ENCODE measurements at places on chromosomes 7 and 10.

- DNase-seq = no peak
Measured at GRCh38 chr7:114588506-114588905, 173.9 kb downstream of the FOXP2 start.

- no peak for DNase-seq
Measured at GRCh38 chr7:82179311-82179710, 264.3 kb downstream of the CACNA2D1 start.

DNA sequence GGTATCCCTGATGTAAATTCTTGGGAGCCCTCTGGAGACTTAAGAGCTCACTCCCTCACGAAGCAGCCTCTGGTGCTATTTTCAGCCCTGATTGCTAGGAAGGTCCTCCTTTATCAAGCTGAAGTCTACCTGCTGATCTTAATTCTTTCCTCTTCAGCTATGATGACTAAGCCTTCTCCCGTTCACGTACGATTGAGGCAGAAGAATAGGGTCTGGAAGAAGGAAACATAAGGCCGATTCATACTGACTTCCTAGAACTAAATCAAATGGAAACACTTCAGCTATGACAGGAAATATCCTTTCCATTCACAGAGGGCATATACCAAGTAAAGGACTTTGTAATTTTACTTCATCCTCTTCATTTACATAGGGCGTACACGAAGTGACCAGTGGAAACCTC is 107.0 kb downstream of the CPXM2 start:
- no peak for DNase-seq

DNA sequence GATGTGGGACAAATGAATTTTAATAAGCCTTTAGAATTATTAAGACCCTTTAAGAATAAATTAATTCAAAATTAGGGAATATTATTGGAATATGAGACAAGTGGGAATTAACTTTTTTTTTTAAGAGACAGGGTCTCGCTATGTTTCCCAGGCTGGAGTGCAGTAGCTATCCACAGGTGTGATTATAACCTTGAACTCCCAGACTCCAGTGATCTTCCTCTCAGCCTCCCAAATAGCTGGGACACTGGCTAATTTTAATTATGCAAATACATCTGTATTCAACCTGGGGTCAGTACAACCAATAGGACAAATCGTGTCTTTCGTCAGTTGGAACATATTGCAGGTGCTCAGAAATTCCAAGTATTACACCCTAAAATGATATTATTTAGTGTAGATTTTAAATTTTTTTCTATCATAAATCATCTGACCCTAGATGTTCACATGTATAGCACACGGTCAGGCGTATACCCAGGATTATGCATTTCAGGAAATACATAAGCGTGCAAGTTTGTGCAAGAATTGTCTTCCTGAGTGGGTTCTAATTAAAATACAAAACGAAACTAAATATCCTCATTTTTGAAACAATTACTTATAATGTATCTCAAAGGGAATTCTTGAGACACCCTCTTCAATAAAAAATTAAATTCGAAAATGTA is 1.2 kb downstream of the NT5C3A start:
- DNase-seq = no peak

GRCh38 chr10:93977442-93977841 is 16.3 kb upstream of the PLCE1 start:
- DNase-seq = no peak

- peak; percentile 43 for DNase-seq
Measured at GRCh38 chr10:135132-135600, at the start of gene ZMYND11. Gene ZMYND11, plus strand, starts transcription at chr10:135455. Its CDS starts 44,558 bp downstream, at chr10:180013.

DNA sequence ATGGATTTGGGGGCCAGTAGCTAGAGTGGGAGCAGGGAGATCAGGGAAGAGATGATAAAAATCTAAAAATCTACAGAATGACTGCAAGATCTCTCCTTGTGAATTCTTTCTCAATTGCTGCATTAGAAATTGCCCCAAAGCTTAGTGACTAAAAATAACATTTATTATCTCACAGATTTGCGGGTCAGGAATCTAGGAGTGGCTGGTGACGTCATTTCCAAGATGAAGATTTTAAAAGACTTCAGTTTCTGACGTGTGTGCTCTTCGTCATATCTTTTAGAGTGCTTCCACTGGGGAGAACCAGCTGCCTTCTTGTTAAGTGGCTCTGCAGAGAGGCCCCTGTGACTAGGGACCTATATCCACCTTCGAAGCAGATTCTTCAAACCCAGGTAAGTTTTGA is 112.6 kb downstream of the DGKI start:
- no peak for DNase-seq

- DNase-seq = no peak
Measured at GRCh38 chr10:37314350-37314749, 189.0 kb downstream of the ANKRD30A start.

- DNase-seq = peak; percentile 37
Measured at GRCh38 chr10:93376372-93377293, 105.5 kb downstream of the MYOF start.

DNA sequence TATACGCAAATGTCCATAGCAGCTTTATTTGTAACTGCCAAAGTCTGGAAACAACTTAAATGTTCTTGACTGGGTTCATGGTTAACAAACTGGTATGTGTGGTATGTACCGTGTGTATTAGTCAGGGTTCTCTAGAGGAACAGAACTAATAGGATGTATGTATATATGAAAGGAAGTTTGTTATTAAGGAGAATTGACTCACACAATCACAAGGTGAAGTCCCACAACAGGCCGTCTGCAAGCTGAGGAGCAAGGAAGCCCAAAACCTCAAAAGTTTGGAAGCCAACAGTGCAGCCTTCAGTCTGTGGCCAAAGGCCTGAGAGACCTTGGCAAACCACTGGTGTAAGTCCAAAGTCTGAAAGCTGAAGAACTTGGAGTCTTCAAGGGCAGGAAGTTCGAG is 66.8 kb downstream of the TMEM168 start:
- DNase-seq = no peak

GRCh38 chr7:128454808-128455542 is 703 bp upstream of the HILPDA start:
- no peak for DNase-seq

GRCh38 chr7:14839307-14839706 is 63.2 kb downstream of the DGKB start:
- DNase-seq = no peak

DNA sequence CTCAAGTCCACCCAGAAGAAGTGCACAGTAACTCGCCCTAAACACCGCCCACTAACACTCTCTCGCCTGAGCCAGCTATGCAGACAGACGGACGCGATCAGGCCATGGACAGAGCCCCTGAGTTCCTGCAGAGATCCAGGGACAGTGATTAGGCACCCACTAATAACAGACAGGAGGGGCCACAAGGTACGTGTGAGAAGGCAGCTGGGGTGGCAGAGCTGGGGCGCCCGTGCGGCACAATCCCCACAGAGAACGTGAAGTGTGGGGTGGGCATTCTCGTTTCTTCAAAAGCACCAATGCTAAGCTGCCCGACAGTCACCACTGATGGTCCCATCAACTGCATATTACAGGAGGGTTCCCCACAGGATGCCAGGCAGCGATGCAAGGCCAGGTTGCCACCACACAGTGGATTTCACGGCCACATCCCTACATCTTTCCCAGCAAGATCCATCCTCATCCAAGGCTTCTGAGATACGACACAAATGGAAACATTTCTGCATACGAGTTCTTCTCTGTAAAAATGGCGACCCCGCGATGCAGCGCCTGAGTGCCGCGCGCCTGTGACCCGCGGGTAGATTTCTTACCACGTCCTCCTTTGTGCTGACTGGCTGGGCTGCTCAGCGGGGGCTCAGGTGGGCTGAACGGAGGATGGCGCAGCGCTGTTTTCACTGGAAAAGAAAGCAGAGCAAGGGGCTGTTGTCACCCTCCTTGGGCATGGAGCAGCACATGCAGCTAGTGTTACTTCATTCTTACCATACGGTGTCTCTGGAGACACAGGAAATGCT is 237.5 kb downstream of the TNS3 start:
- DNase-seq = no peak

GRCh38 chr10:47035171-47035818 is 124.1 kb downstream of the PTPN20 start:
- no peak for DNase-seq

GRCh38 chr10:8360814-8361509 is 306.5 kb downstream of the GATA3 start:
- DNase-seq = no peak

- no peak for DNase-seq
Measured at GRCh38 chr10:29896053-29896452, 163.3 kb downstream of the JCAD start.

DNA sequence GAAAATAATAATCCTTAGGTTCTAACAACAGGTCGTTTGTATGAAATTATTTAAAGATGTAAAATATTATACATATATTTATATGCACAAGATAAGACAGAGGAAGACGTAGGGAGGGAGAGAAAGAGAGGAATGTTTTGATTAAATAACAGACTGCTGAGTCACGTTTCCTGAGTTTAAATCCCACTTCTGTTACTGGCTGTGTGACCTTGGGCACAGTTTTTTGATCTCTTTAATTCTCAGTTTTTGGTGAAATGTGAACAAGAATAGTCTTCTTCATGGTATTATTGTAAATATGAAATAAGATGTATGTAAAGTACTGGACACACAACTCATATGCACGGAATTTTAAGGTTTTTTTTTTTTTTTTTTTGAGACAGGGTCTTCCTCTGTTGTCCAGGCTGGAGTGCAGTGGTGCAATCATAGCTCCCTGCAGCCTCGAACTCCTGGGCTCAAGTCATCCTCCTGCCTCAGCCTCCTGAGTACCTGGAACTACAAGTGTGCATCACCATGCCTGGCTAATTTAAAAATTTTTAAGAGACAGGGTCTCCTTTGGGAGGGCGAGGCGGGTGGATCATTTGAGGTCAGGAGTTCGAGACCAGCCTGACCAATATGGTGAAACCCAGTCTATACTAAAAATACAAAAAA is 42.6 kb downstream of the BAMBI start:
- DNase-seq = no peak

DNA sequence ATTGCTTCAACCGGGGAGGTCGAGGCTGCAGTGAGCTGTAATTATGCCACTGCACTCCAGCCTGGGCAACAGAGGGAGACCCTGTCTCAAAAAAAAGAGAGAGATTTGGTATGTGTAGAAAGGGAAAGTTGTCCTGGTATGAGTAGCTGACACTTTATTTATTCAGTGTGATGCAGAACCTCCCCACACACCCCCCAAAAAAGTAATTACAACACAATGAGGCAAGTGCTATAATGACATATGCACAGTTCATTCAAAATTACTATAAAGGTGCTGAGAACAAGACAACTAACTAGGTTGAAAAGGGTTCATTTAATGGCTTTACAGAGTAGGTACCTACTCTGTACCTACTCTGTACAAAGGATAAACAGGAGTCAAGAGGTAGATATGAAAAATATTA is 80.2 kb downstream of the PDSS1 start:
- no peak for DNase-seq

- DNase-seq = no peak
Measured at GRCh38 chr7:116766881-116767280, 94.9 kb downstream of the MET start.

DNA sequence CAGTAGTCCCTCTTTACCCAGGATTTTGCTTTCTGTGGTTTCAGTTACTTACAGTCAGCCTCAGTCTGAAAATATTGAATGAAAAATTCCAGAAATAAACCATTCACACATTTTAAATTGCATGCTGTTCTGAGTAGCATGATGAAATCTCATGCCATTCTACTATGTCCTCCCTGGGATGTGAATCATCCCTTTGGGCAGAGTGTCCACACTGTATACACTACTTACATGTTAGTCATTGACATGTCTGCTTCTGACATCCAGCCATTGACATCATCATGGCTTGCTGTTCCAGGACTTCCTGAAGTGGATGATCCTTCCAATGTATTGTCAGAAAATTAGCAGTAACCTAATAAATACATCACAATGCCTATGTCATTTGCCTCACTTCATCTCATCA is 34.6 kb upstream of the MALRD1 start:
- DNase-seq = no peak

- peak; percentile 87 for DNase-seq
Measured at GRCh38 chr10:118241229-118242137, 100.6 kb downstream of the FAM204A start.

GRCh38 chr7:105581066-105581811 is at the start of gene EFCAB10:
Gene EFCAB10, minus strand, starts transcription at chr7:105581493. Its CDS starts 30 bp downstream, at chr7:105581463.
- DNase-seq = peak; percentile 80

GRCh38 chr10:31921031-31921430 is 7.6 kb downstream of the ARHGAP12 start:
- DNase-seq = no peak

DNA sequence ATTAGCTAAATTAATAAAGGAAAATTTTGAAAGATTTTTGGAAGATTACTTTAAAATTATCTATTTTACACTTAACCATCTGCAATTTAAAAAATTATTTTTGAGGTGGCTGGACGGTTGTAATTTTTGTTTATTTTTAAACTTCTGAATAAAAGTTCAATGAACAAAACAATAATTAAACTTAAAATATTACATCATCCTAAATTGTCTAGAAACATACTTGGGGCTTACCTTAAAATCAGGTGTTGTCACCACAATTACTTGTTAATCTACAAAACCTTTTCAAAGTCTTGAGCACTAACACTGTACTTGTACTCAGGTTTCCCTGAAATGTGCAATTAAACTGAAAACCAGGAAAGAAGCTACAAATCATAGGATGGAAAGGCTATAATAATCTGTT is 328.3 kb downstream of the NXPH1 start:
- no peak for DNase-seq

DNA sequence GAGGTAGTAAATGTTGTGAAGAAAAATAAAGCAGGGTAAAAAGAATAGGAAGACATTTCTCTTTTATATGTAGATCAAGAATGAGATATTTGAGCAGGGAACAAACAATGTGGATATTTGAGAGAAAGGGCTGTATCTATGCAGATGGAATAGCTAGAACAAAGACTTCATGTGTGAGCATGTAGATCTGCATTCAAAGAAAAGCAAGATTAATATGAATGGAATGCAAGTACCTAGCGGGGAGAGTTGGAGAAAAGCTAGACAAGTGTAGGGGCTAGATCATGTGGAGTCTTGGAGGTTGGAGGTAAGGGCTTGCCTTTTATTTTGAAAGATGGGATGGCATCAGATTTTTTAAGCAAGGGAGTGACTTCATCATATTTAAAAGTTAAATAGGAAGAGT is 27.1 kb downstream of the SHOC2 start:
- DNase-seq = no peak

DNA sequence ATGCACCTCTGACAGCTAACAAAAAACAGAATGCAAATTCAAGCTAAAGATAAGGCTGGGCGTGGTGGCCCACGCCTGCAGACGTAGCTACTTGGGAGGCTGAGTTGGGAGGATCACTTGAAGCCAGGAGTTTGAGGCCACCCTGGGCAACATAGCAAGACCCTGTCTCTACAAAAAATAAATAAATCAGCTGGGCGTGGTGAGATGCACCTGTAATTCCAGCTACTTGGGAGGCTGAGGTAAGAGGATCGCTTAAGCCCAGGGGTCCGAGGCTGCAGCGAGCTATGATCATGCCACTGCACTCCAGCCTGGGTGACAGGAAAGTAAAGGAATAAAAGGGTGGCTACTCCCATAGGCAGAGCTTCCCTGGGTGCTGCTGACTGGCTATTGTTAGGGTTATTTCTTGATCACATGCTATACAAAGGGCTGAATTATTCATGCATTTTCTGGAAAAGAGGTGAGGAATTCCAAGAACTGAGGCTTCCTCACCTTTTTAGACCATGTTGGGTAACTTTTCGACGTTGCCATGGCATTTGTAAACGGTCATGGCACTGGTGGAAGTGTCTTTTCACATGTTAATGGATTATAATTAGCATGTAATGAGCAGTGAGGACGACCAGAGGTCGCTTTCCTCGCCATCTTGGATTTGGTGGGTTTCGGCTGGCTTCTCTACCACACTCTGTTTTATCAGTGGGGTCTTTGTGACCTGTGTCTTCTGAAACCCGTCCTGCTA is 6.9 kb upstream of the PSMG3 start:
- DNase-seq = no peak

GRCh38 chr10:32459051-32459698 is 13.2 kb downstream of the CCDC7 start:
- no peak for DNase-seq
